ENCODE measurements at places on chromosomes 1 and 21.

- no peak for DNase-seq
These were observed 9.7 kb downstream of the KIF14 start for GRCh38 chr1:200610846-200611245.

- DNase-seq = no peak
These were observed 52.4 kb upstream of the SSX2IP start for GRCh38 chr1:84742653-84743052.

- DNase-seq = no peak
These were observed 256.3 kb upstream of the IRF2BP2 start for GRCh38 chr1:234866007-234866866.

- DNase-seq = peak; percentile 66
These were observed 11.3 kb upstream of the RIPK4 start for GRCh38 chr21:41777951-41778815.

GRCh38 chr1:12174924-12175810 lies 8.4 kb downstream of the TNFRSF1B start:
- no peak for DNase-seq

DNA sequence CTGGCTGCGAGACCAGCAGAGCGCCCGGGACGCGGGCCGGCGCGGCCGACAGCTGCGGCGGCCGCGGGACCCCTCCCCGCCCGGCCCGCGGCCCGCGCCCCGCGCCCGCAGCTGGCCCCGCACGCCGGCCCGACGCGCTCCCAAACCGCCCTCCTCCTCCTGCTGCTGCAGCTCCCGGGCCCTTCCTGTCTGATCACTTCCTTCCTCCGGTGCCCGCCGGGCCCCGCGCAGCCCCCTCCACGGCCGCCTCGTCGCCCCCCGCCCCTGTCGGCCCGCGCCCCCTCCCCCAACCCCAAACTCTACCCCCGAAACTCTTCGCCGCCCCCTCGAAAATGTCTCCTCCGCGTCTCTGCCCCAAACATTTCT lies 594 bp downstream of the LUZP1 start:
- DNase-seq = no peak

- DNase-seq = no peak
These were observed 2.3 kb downstream of the TMEM61 start for GRCh38 chr1:54982739-54983138.

DNA sequence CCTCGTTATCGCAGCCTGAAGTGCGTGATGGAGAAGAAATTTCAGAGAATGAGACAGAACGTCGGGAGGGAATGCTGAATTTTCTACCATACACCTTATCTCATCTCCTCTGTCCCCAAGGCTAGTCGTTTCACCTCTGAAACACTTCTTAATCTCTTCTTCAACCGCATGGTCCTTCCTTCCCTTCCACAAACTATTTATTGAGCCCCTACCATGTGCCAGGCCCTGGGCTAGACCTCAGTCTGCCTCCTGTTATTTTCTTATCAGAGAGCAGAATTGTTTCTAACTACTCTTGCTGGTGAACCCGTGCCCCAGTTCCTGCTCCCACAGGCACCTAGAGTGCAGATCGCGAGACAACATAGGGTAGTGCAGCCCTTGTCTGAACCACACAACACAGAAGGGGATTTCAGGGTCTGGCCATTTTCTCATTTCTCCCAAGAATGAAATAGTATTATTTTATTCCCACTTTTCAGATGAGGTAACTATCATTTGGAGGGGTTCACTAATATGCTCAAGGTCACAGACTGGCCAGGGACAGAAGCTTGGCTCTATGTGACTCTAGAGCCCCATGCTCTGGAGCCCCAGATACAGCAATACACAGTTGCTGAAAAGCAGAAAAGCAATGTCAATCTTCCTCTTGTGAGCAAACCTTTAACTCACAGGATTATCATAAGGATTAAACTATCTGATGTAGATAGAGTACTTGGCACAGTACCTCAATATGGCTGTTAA lies 598 bp upstream of the ADIPOR1 start:
- no peak for DNase-seq

DNA sequence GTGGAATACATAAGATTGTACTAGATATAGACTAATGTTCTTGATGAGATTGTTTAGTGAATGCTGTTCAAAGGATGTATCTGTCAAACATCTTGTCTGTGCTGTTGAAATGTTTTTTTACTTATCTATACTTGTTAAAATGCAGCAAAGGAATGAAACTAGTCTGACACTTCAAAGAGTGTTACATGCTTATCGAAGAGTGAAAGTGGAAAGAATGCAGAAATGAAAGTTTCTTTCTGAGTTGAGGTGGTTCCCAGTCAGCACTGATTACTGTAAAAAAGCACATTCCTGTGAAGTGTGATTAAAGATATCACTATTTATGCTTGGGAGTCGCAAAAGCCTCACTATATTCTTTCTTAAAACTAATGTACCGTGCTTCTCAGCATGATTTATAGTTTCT lies 1225.2 kb downstream of the NCAM2 start:
- DNase-seq = no peak

GRCh38 chr1:103250441-103250861 lies 142.1 kb upstream of the COL11A1 start:
- DNase-seq = no peak

DNA sequence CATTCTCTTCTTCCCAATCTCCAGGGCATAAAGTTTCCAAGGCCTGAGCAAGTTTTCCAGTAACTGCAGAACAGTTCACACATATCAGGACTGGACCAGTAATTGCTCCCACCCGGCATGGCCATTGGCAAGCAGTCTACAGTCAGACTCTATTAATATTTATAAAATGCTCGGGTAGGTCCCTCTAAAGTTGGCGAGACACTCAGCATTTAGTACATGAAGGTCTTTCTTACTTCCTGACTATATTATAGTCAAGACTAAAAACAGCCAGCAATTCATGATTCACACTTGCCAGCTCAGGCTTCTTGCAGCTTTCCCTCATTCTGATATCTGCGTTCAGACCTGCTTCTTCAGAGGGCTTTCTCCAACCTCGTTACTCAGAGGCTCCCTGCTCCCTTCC lies 25.4 kb downstream of the GADD45A start:
- no peak for DNase-seq

DNA sequence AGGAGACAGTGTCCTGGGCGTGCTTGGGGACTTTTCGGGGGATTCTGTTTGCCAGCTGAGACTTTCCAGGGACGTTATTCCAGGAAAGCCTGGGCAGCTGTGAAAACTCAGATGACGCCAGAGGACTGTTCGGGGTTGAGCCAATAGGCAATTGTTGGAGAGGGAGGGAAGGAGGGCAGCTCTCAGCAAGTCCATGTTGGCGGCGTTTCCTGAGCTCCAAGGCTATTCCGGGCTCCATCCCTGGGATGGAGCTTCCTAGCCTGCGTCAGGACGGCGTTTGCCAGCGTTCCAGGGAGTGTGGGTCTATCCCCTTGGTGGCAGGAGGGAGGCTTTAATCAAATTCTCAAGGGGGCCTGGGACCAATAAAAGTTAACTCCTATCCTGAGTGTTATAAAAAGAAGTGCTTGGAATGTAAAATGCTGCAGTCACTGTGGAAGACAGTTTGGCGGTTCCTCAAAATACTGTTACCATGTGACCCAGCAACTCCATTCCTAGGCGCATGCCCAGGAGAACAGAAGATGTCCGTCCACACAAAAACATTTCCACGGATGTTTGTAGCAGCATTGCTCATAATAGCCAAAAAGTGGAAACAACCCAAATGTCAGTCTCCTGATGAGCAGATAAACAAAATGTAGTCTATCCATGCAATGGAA lies 15.2 kb downstream of the SLC27A3 start:
- DNase-seq = peak; percentile 77

- no peak for DNase-seq
These were observed 194.0 kb downstream of the NPHP4 start for GRCh38 chr1:5798151-5798730.

DNA sequence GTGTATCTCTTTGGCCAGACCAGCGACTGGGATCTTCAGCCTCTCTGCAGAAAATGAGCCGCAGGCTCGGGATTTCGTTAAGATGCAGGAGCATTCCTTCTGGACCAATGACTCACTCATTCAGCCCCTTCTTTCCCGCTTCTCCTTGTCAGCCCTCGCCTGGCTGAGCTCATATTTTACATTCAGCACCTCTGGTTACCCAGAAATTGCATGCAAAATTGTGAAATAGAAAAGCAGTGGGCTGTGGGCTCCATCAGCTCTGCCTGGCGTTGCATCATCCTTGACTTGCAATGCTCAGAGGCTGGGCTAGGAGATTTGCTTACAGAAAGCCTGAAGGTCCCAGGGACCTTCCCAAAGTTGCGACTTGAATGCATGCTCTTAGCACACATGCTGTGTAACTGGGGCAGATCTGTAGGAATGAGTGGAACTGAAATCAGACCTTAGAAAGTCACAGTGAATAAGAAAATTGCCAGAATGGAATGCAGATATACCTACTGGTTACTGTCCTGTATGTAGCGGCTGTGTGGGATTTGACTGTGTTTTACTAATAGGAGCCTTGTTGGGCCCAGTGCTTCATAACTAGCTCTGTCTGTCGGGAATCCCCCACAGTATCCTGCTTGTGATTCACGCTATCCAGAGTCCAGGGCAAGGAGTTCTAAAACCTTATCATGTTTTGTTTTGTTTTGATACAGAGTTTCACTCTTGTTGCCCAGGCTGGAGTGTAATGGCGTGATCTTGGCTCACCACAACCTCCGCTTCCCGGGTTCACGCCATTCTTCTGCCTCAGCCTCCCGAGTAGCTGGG lies 444.8 kb downstream of the KIF26B start:
- peak; percentile 57 for DNase-seq

GRCh38 chr1:92342401-92342800 lies 43.5 kb downstream of the RPAP2 start:
- no peak for DNase-seq

- DNase-seq = no peak
These were observed 2.4 kb upstream of the TMEM52 start for GRCh38 chr1:1921459-1921862.

GRCh38 chr21:33075128-33075527 lies 5.2 kb downstream of the OLIG1 start:
- DNase-seq = no peak

GRCh38 chr1:18726368-18726767 lies 95.7 kb downstream of the PAX7 start:
- no peak for DNase-seq

GRCh38 chr1:161021970-161022353 lies 1.0 kb upstream of the F11R start:
- no peak for DNase-seq

GRCh38 chr21:38380481-38381137 lies 117.7 kb downstream of the ERG start:
- DNase-seq = no peak

DNA sequence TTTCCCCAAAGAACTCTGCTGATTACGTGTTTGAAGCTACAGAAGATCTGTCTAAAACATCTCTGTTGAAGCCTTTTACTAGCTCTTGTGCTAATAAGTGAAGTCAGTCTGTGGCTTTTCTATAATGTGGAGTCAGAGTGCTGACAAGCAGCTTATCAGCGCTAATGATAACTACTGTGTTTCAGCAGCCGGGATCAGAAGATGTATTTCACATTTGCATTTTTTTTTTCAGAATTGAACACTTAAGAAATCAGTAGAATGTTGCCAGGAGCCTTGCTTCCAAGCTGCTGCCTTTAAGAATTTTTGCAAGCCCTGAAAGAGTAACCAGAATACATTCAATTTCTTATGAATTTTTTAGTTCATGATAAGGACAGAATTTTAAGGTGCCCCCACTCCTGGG lies 519.4 kb upstream of the NR5A2 start:
- DNase-seq = no peak

GRCh38 chr1:206892351-206892984 lies 4.8 kb upstream of the IL24 start:
- no peak for DNase-seq

DNA sequence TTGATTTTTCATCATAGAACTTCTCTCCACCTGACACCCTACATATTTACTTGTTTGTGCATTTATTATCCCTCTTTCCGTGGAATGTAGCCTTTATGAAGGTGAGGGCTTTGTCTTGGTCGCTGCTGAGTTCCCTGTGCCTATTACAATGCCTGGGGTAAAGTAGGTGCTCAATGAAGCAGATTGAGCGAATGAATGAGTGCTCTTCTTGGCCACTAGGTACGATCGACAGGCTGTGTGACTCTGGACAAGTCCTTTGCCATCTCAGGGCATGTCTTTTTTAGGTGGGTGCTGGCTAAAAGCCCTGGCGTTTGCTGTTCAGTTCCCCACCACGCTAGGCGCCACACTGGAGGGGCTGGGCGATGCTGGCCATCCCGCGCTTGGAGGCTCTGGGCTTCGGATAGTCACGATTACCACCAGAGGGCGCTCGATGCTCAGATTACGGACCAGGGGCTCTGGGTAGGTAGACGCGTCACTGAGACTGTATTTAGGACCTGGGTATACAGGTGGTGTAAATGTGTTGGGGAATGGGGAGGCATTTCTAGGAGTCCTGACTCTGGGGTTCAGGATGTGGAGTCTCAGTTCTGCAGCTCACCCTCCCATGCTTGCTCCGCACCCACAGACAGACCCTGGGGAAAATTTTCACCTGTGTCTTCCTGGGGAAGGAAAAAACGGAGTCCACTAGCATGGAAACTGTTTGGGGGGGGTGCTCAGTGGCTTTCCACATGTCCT lies 71.0 kb upstream of the CSF3R start:
- peak; percentile 32 for DNase-seq

GRCh38 chr1:56931686-56932085 lies 34.1 kb downstream of the C8B start:
- no peak for DNase-seq

GRCh38 chr1:43584204-43584603 lies 53.5 kb downstream of the PTPRF start:
- DNase-seq = no peak

DNA sequence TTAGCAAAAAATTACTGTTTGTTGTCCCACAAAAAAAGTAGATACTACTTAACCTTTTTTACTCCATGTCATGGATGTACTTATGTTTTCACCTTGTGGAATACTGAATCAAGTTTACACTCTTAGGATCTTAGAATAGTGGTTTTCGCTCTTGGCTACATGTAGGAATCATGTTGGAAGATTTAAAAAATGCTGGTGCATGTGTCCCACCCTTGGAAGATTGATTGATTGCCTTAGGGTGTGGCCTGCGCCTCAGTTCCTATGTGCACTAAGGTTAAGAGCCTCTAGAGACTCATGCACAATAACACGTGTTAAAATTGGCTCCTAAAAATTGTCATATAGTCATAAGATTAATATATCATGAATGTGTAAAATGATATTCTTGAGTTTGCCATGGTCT lies 25.0 kb downstream of the HS2ST1 start:
- no peak for DNase-seq

- no peak for DNase-seq
These were observed 207.5 kb downstream of the KCNT2 start for GRCh38 chr1:196400478-196401451.

- peak; percentile 63 for DNase-seq
These were observed at the start of gene DDAH1 for GRCh38 chr1:85465099-85465785. Gene DDAH1 (minus strand): TSS chr1:85465159. CDS start chr1:85465045, 114 bp downstream.

- no peak for DNase-seq
These were observed 80.3 kb downstream of the SCMH1 start for GRCh38 chr1:41161846-41162245.

GRCh38 chr1:31441073-31441472 lies 28.1 kb downstream of the SERINC2 start:
- no peak for DNase-seq

DNA sequence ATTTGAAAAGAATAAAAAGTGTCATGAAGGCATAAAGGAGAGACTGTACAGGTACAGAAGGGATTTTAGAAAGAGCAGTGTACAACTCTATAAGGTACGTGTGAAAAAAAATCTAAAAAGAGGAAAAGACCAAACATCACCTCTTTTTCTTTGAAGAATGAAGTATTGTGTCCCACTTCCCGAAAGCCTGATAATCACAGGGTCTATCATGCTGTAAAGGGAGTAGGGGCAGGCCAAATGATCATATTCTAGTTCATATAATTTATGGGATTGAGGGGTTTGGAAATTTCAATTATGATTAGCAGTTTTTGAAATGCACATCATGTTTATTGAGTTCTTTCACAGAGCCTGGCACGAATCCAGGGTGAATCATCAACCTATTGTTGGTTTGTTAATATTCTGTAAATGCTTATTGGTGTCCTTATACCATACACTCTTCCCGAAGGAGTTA lies 910 bp upstream of the RERE start:
- no peak for DNase-seq
